Activated CD4-positive, CD25-positive, alpha-beta regulatory T cell treated with anti-CD3 and anti-CD28 coated beads, Interleukin-2, amount 50 U/mL, for 16 hours (primary cell): ENCODE measurements at places on chromosomes 7 and 10.
A peak's percentile ranks its signal among the peaks of the same experiment; 100 is the strongest.

DNA sequence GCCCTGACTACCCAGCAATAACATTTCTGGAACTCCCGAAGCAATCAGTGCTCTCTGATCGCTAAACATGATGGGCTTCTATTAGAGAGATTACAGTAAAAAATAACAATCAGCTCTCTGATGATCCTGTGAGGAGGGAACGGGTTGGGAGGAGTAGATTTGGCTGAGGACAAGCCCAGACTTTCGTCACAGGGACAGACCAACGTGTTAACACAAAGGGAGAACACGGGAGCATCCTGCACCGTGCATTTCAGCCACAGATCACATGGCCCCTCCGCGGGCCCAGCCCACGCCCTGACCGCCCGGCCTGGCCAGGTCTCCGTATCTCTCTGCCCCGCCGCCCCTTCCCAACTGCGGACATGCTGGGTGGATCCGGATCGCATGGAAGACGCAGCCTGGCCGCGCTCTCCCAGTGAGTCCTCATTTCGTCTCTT lies 95.0 kb upstream of the AGBL3 start:
- DNase-seq: no peak

- DNase-seq: peak; percentile 53
These were observed 91.2 kb upstream of the INSIG1 start for GRCh38 chr7:155206318-155207020.

DNA sequence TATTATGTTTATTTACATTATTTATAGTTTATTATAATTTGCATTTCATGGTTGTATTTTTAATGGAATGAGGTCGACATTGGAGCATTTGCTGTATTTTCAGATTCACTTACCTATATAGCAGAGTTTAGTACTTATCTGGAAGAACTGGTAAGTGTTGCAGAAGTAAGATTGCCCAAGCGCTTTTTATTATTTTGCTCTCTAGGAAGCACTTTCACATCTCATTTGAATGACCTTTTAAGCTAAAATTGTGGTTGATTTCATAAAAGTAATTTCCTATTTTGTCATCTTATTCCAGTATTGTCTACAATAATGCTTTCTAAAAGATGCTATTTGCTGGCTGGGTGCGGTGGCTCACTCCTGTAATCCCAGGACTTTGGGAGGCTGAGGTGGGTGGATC lies 28.6 kb downstream of the SEC61A2 start:
- no peak for DNase-seq

DNA sequence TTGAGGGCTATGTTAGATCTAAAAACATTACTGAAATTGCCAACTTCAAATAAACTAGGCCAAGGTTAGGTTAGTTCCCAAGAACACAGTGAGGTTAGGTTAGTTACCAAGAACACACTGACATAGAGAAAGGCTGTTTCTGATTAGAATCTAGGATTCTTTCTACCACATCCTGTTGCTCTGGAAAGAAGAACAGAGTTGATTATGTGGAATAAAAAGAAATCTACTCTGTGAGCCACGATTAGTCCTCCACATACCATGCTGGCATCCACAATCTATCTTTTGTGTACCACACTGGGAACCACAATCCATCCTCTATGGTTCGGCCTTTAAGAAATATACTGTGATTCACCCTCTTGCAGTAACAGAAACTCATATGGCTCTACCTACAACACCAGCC lies 91.4 kb downstream of the LRRTM3 start:
- no peak for DNase-seq

DNA sequence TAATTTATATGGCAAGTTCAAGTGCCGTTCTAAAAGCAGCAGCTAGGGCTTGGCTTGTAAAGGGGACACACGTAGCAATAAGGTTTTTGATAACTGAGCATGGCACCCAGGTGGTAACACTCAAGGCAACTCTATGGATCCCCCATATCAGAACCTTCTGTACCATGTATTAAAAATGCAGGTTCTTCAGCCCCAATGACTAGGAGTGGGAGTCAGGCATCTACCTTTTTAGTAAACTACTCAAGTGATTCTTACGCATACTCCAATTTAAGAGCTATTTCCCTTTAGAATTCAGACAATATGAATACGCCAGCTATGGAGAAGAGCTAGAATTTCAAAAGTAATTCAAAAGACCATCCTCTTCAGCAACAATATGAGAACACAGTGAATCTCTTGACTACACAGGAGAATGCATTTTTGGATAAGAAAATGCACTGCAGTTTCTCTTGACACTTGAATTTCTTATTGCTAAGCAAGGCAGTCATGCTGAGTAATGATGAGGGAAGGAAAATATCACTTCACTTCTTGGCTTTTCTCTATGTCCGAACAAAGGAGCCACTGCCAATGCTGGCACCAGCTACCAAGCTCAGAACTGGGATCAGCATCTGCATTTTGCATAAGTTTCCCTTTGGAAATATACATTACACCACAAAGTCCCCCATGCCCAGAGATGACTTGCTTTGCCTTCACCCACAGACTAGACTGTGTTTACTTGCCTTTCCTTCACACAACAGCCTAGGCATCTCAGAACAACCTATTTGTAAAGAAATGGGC lies 53.5 kb downstream of the ABLIM1 start:
- no peak for DNase-seq

GRCh38 chr10:43024942-43025700 lies 51.7 kb upstream of the RET start:
- DNase-seq: no peak

GRCh38 chr7:157297185-157297584 lies 39.6 kb upstream of the DNAJB6 start:
- no peak for DNase-seq

GRCh38 chr10:73576178-73576889 lies 14.8 kb downstream of the USP54 start:
- DNase-seq: no peak
